ENCODE measurements at places on chromosomes 2 and 18. TPM values are rescaled to one million over a fixed set of nuclear protein-coding genes. Genes with fewer than 3 reads are reported as not detected.

CNDP1 gene
- not detected for total RNA-seq

ALK gene
- not detected for total RNA-seq

ZAP70 gene
- total RNA-seq = 5.3 TPM

XDH gene
- not detected for total RNA-seq

CKAP2L gene
- total RNA-seq = not detected

ABCB6 gene
- total RNA-seq = 12.7 TPM

ZBTB7C gene
- total RNA-seq = 10.9 TPM

GRCh38 chr2:182907081-182907830, 40.8 kb upstream of the FRZB start:
- H3K4me1 ChIP-seq = peaks cover 9% of the 10 kb centered on the region
- peak overlapping the region; percentile 25 for H3K27ac ChIP-seq
- DNase-seq = no peak
- no peaks in the 10 kb centered on the region for H3K36me3 ChIP-seq

DNA sequence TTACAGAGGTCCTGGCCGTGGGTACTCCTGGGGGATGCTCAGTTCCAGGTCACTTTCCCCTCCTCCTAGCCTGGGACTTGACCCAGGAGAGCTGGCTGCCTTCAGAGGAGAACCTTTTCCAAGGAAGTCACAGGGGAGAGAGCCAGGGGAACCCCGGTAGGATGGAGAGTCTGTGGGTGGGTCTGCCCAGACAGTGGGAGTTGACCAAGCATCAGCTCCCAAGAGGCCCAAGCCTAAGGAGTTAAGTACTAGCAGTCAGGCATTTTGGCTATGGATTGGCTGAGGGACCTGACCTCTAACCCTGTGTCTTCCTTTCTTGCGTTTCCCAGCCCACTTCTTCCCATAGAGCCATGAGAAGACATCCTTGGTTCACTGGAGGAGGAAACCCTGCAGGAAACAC, 48.8 kb upstream of the PLB1 start:
- no peaks in the 10 kb centered on the region for H3K36me3 ChIP-seq
- no peak overlapping the region for H3K4me3 ChIP-seq
- DNase-seq = no peak
- no peaks in the 10 kb centered on the region for H3K27me3 ChIP-seq
- no peaks in the 10 kb centered on the region for H3K4me1 ChIP-seq

DNA sequence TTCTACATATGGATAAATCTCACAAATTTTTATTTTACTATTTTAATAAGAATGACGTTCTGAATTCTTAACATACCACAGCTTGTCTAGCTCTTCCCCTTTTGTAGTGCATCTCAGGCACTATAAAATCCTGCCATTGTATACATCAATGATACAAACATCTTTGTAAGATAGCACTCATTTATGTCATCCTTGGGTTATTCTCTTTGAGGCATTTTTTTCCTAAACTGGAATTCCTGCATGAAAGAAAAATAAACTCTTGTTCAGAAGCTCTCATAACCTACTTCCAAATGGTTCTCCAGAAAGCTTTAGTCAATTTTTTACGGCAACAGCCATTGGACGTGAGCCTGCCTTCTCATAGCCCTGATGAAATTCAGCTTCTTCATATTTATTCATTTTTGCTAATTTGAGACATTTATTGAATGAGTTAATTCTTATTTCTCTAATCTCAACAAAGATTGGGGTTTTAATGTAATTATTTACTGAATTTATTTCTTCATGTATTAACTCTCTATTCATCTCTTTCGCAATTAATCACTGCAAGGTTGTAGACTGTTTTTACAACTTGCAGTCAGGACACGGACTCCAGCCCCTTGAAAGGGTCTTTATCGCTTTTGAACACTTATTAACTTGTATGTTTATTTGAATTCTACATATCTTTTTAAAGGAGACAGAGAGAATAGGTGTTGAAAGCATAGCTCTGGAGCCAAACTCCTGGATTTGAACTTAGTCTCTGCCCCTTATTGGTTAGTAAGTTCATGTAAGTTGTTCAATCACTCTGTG, 57.6 kb upstream of the PARD3B start:
- H3K27ac ChIP-seq = no peak overlapping the region
- H3K4me3 ChIP-seq = no peak overlapping the region
- DNase-seq = no peak
- no peaks in the 10 kb centered on the region for H3K36me3 ChIP-seq

DNA sequence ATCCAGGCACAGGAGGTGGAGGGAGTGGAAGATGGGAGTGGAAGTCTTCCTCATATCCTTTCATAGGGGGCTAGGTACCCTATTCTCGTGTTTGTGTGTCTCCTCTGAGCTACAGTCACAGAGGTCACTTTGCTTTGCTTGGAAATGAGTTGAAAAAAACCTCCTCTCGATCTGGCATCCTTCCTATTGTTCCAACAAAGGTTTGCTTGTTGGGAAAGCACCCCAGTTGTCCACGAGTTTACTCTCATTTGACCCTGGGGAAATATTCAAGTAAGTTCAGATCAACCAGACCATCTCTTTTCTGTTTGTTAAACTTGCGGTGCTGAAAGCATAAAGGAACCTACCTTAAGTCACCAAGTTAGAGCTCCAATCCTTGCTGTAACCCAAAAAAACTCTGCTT, 59.3 kb downstream of the ARHGEF33 start:
- no peaks in the 10 kb centered on the region for H3K27me3 ChIP-seq
- H3K4me1 ChIP-seq = no peaks in the 10 kb centered on the region
- no peak for DNase-seq
- no peak overlapping the region for H3K27ac ChIP-seq
- no peaks in the 10 kb centered on the region for H3K36me3 ChIP-seq
- no peak overlapping the region for H3K4me3 ChIP-seq

GRCh38 chr2:234979204-234980167, 27.7 kb downstream of the SH3BP4 start:
- no peak overlapping the region for H3K4me3 ChIP-seq
- H3K36me3 ChIP-seq = no peaks in the 10 kb centered on the region
- no peaks in the 10 kb centered on the region for H3K27me3 ChIP-seq
- peak overlapping the region; percentile 86 for H3K27ac ChIP-seq

- no peaks in the 10 kb centered on the region for H3K36me3 ChIP-seq
- no peak overlapping the region for H3K4me3 ChIP-seq
- no peak for DNase-seq
- no peaks in the 10 kb centered on the region for H3K27me3 ChIP-seq
These were observed 30.5 kb downstream of the LTBP1 start for GRCh38 chr2:32977228-32977758.

DNA sequence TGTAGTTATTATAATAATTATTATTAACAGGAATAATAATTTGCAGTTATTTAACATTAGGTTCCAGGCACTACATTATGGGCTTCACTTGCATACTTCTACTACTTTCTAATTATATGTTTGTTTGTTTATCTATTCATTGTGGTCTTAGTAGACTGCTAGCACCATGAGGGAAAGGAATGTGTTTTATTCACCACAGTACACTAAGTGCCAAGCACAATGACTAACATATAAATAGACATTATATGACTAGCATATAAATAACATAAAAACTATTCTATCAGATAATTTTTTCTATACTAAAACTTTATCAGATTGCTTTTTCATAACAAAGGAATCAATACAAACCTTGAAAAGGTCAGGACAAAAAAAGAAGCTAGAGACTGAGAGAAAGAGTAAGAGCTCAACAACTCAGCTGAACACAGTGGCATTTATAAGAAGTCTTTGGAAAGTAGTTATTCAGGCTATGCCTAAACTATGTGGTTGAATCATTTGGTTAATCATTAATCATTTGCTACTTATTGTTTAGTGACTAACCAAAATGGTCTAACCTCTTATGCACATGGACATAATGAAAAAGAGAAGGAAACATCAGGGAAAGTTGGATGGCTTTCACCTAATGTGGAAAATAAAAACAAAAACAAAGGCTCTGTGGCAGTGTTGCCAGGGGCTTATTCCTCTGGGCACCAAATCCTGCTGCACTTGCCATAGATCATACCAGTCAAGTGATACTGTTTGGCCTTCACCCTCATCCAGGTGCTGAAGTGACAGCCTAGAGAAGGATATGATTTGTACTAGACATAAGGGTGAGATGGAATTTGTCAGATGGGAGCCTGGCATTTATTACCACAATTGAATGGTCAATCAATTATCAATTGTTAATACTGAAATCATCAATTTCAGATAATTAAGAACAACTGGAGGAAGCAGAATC, 174.9 kb downstream of the ETAA1 start:
- H3K27ac ChIP-seq = no peak overlapping the region
- no peaks in the 10 kb centered on the region for H3K4me1 ChIP-seq
- no peak for DNase-seq
- H3K36me3 ChIP-seq = no peaks in the 10 kb centered on the region
- H3K4me3 ChIP-seq = no peak overlapping the region

DNA sequence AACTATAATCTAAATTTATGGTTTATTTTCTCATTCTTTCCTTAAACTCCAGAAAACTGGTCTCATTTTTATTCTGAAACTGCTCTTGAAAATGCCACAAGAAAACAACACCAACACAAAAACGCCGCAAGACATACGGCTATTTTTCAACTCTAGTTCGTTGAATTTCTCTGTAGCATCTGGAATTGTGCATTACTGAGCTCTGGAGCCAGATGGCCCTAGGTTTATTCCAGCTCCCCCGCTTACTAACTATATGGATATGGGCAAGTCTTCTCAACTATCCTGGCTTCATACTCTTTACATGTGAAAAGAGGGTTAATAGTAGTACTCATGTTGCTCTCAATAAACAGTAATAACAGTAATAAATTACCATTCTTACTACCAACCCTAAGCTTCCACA, 19.9 kb downstream of the FAM98A start:
- H3K27ac ChIP-seq = no peak overlapping the region
- peaks cover 4% of the 10 kb centered on the region for H3K4me1 ChIP-seq
- H3K36me3 ChIP-seq = no peaks in the 10 kb centered on the region
- no peak overlapping the region for H3K4me3 ChIP-seq

DNA sequence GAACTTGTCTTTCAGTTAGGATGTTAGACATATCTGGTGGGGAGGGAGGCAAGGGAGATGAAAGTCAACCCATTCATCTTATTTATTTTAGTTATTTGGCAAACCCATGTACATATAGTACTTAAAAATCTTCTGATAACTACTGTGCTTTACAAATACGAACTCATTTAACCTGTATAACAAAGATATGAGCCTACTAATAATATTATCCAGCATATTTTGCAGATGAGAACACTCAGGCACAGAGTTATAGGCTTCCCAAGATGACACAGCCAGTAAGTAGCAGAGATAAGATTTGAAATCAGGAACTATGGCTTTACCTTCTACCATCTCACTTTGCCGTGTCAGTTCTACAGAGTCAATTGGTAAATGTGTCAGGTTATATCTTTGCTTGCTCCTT, 262.6 kb upstream of the DOK6 start:
- no peaks in the 10 kb centered on the region for H3K36me3 ChIP-seq
- no peak overlapping the region for H3K27ac ChIP-seq
- H3K4me3 ChIP-seq = no peak overlapping the region
- DNase-seq = no peak

- no peak overlapping the region for H3K4me3 ChIP-seq
- H3K36me3 ChIP-seq = no peaks in the 10 kb centered on the region
- H3K27me3 ChIP-seq = no peaks in the 10 kb centered on the region
- peaks cover 2% of the 10 kb centered on the region for H3K4me1 ChIP-seq
- no peak overlapping the region for H3K27ac ChIP-seq
These were observed 14.3 kb upstream of the FAHD2A start for GRCh38 chr2:95388091-95388692.

DNA sequence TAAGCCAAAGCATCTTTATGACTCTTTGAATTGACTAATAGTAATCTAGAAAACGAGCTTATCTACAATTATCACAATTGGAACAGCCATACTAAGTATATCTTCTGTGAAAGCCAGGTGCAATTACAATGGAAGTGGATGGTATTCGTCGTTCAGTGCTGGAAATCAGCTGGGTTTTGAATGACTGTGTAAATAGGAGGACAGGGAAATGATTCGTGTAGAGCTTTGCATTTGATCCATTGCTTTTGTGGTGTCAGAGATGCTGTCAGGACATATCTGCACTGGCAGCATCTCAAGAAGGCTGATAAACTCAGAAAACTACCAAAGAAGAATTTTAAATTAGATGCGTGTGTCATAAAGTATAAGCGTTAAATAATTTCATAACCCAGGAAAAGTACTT, 187.1 kb downstream of the ZNF407 start:
- H3K36me3 ChIP-seq = no peaks in the 10 kb centered on the region
- no peak for DNase-seq
- no peak overlapping the region for H3K4me3 ChIP-seq
- H3K4me1 ChIP-seq = no peaks in the 10 kb centered on the region
- no peak overlapping the region for H3K27ac ChIP-seq

All from thoracic aorta (tissue), 2 donors.